ENCODE measurements at places on chromosomes 1 and 21. TPM values are rescaled to one million over a fixed set of nuclear protein-coding genes. Genes with fewer than 3 reads are reported as not detected.
A peak's percentile ranks its signal among the peaks of the same experiment; 100 is the strongest.

DNA sequence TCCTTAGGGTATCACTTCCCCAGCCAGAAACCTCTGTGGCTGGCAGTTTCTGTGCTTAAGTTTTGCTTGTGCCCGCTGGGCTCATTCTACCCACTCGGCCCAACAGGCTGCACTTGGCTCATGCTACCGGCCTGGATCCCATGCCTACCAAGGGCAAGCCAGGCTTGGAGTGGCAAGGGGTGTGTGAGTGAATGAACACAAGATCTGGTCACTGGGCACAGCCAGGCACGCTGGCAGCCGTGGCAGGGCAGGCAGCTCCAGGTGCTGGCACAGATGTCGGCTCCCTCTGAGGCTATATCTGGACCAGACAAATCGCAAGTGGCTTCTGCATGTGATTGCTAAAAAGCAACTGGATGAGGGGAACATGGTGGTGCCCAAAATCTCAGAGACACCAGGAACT, 740.5 kb upstream of the B3GALT2 start:
- peak; percentile 18 for DNase-seq

The SV2A gene
- total RNA-seq: 3.7 TPM

The AADACL4 gene
- not detected for total RNA-seq

The OR2W3 gene
- total RNA-seq: 11.2 TPM

DNA sequence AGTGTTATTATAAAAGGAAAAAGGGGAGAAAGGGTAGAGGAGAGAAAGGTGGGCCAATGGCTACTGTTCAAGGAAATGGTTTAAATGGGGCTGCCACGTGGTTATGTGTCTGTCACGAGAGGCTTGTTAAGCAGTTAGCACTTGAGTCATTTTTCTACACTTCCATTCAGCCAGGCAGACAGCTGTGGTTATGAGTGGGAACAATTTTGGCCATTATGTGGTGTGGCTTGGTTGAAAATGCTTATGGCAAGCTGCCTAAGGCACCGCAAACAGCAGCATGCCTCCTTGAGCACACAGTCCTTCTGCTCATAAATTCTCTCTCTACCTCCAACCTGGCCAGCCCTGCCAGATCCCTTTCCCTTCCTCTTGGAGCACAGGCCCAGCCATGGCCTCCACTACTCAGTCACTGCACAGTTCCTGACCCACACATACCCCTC, 3.2 kb upstream of the SRM start:
- no peak for DNase-seq

- DNase-seq: no peak
These were observed 61.9 kb upstream of the RGS1 start for GRCh38 chr1:192513697-192514096.

DNA sequence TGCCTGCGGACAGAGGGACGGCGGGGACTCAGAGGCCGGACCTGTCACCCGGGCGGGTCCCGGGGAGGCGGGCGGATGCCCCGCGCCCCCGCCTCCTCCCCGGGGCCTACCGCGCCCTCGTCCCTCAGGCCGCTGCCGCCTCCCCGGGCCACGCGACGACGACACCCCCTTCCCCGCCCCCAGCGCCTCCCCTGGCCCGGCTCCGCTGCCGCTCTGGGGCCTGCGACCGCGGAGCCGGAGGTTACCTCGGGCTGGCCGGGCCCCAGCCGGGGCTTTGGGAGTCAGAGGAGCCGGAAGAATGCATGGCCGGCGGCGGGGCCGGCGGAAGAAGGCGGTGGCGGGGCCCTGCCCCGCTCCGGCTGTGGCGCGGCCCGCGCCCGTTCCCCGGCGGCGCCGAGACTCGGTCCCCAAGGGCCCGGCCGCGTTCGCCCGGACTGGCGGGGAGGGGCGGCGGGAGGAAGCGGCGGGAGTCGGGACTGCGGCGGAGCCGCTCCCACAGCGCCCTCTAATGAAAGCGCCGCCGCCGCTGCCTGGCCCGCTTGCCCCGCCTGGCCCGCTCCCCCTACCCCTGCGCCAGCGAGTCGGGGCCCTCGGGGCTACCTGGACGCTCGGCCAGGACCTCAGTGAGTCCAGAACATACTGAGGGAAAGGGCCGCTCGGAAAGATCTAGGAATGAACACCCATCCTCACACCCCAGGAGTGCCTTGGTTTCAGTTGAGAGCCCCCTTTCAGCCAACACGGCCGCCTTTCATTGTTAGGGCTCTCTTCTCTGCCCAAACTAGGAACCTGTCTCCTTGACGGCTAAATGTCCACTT, at the start of gene LPGAT1:
LPGAT1 (minus strand) TSS at position 436 of the 815 bp plus-strand sequence. CDS start 1,467 bp downstream, outside the sequence.
- DNase-seq: peak; percentile 97

Data from spleen (tissue), 13 donors.